ENCODE measurements at places on chromosomes 4 and X.

- DNase-seq = no peak
These were observed 14.9 kb upstream of the IL3RA start for GRCh38 chrX:1321674-1322073.

DNA sequence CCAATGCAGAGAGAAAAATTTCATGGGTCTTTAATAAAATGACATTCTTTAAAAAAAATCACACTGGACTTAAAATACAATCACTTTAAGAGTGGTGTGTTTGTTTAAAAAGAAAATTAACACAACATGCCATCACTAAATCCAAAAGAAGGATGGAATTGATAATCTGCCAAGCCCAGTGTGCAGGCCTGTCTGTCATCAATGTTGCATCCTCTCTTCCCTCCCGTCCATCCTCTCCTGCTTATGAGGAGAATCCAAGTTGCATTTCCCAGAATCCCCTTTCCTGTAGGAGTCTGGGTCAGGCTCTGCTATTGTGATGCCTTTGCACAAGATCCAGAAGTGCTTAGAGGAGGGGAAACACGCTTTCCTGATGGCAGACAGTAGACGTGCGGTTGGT, 169.4 kb downstream of the MID1 start:
- DNase-seq = no peak

DNA sequence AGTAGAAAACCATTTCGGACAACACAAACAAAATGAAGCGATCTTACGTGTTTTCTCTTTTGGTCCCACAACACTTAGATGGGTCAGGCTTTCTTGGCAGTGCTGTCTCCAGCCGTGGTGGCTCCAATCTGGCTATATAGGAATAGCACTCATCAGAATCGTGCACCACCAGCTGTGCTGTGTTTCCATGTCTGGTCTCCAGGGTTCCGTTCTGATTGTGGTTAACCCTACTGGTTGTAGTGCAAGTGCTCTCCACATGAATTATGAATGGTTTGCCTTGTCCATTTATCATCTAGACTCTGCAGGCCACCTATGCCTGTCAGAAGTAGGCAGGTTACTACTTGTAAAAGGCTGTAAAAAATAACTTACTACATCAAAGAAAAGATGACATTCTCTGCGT, 536.3 kb downstream of the IQCM start:
- no peak for DNase-seq

GRCh38 chrX:141176586-141177451, at the start of gene LDOC1:
TSS of gene LDOC1 (minus strand) at chrX:141177129. CDS start at chrX:141177021, 108 bp downstream.
- peak; percentile 54 for DNase-seq

- no peak for DNase-seq
These were observed 159.0 kb downstream of the PACRGL start for GRCh38 chr4:20859097-20859781.

DNA sequence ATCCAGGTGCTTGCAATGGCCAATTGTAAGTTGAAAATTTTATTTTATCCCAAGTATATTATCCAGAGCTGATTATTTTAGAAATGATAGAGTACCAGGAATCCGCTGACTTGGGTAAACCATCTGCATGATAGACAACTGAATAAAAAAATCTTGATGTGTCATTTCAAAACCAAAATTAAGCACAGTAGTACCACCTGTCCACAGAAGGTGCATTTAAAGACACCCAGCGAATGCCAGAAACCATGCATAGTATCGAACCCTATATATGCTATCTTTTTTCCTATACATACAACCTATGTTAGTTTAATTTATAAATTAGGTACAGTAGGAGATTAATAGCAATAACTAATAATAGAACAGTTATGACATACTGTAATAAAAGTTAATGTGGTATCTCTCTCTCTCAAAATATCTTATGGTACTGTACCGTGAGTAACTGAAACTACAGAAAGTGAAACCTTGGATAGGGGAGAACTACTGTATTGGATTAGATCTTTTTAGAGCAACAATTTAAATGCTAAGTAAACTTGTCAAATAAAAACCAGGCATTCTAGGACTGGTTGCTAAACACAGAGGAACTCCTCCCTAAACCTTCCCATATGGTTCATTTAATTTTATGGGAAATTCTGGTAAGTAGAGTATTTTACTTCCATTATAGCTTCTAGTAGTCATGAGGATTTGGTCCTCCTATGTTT, 6.2 kb downstream of the NEIL3 start:
- DNase-seq = no peak
